ENCODE measurements at places on chromosomes 16 and 17.

GRCh38 chr17:47652570-47652969, 2.9 kb downstream of the KPNB1 start:
- DNase-seq = no peak

GRCh38 chr16:17578981-17579874, 108.5 kb upstream of the XYLT1 start:
- peak; percentile 29 for DNase-seq

DNA sequence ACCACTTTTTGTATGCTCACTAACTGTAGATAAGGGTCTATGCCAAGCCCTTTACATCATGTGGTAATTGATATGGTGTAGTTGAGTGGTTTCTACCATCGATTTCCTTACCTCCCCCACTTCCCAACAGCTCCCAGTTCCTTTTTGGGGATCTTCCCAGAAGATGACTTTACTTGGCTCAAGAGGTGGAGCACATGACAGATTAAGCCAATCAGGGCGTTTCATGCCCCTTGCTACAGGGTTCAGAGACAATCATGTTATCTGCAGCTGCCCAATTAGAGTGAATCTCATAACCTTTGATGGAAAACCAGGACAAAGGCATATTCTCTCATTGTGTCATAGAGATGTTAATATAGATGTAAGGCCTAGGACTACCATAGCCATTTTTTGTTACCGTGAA, 16.2 kb upstream of the BMERB1 start:
- DNase-seq = no peak

DNA sequence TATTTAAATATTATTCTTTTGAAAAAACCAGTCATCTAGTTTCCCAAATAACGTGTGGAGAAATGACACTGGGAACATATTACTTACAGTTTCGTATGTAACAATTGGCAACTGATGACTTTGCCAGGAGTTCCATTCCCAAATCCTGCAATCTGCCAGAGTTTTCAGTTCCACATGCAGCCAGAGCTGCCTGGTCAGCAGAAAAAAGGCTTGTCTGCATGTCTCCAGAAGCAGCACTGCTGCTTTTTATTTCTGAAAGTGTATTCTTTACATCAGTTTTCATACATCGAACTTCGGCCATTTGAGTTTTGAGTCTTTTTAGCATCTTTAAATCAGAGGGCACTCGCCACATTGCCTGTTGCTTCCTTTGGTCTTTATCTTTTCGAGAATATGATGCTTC, 78.4 kb downstream of the TRIM37 start:
- no peak for DNase-seq

DNA sequence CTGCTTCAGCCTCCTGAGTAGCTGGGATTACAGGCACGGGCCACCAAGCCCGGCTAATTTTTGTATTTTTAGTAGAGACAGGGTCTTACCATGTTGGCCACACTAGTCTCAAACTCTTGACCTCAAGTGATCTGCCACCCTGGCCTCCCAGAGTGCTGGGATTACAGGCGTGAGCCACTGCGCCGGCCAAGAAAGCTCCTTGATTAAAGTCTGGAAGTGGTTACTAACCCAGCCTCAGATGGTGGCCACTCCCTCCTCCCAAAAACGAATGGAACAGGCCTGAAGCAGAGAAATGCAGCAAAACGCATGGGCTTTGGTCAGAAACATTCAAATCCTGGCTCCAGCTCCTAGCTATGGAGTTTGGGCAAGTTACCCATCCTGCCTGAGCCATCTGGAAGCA, 11.3 kb downstream of the FKBP10 start:
- no peak for DNase-seq

DNA sequence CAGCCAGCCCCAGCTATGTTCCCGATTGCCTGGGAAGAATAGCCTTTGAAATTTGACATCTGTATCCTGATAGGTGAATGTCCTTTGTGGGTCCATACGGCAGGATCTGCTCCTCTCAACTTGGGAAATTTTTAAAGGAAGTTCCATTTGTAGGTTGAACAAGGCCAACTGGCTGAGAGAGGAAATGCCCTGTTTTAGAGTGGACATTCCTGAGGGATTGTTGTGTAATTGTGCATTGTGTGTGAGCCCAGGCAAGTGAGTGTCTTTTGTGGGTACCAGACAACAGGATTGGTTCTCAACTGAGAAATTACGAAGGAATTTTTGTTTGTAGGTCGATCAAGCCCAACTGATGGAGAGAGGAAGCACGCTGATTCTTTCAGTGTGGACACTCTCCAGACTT, 2.6 kb upstream of the CPHXL2 start:
- no peak for DNase-seq

GRCh38 chr17:4854111-4854681, 21.1 kb downstream of the MINK1 start:
- DNase-seq = no peak

GRCh38 chr16:12417815-12418211, 385.9 kb downstream of the CPPED1 start:
- no peak for DNase-seq

DNA sequence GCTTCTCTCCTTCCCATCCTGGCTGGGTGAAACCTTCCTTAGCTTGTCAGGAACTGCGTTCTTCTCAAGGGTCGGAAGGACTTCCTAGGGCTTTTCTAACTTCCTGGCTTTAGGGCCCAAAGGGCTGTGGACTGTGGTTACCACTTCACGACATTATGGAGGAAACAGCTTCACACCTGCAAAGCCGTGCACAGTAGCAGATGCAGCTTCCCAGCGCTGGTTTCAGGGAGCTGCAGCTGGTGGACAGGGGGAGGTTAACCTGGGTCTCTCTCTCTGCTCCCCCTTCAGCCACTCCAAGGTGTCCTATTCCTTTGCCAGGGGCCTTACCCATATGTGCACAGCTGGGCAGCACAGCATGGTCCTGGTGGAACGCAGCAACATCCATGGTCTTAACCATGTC, 155.8 kb upstream of the CDC42EP4 start:
- no peak for DNase-seq

- DNase-seq = no peak
Measured at GRCh38 chr16:63737633-63738032, 1384.2 kb downstream of the CDH11 start.

DNA sequence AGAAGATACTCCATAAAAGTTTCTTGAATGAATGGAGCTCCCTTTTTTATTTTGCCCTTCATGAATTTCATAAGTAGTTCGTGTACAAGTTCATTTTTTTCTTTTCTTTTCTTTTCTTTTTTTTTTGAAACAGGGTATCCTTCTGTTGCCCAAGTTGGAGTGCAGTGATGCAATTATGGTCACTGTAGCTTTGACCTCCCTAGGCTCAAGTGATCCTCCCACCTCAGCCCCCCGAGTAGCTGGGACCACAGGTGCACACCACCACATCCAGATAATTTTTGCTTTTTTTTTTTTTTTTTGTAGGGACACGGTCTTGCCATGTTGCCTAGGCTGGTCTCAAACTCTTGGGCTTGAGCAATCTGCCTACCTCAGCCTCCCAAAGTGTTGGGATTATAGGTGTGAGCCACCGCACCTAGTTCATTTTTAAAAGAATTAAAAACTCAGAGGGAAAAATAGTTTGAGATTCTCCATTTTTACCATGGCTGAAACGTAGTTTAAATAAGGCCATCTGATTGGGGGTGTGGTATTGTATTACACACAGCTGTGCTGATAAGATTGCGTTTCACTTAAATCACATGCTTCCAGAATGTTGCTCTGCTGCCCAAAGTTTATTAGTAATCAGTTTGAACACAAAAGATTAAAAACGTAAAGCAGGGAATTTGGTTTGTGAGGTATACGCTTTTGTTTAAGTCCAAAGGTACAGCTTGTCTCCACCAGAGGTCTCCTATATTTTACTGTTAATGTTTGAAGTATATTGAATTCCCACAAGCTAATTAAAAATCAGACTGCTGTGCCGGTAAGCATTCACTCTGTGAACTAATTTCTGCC, 154.1 kb downstream of the SOCS1 start:
- no peak for DNase-seq

DNA sequence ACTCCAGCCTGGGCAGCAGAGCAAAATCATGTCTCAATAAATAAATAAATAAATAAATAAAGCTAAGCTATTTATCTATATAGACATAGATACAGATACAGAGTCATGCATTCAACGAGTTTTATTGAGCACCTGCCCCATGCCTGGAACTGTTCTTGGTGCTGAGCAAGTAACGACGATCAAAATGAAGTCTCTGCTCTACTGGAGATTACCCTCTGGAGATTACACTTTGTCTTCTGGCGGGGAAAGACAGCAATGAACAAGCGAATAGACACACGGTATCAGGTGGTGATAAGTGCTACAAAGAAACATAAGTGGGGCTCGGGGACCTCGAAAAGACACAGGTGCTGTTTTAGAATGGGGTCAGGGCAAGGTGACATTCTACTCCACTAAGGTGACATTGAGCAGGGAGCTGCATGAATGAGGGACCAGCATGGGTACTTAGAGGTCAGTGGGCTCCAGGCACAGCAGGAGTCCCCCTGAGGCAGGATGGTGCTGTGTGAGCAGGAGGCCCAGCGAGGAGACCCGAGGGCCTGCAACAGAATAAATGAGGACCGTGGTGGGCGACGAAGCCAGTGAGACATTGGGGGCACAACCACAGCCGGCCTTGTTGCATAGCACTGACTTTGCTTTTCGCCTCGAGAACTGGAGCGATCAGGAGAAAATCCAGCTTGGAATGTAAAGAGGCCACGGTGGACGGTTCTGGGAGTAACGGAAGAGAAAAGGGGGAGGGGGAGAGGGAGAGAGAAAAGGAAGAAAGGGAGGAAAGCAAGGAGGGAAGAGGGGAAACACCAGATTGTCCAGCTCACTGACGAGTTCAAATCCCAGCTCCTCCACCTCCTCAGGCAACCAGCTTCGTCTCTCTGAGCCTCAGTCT, 42.4 kb upstream of the MEAK7 start:
- DNase-seq = no peak

GRCh38 chr16:17829811-17830210, 359.1 kb upstream of the XYLT1 start:
- no peak for DNase-seq

- no peak for DNase-seq
Measured at GRCh38 chr17:36183001-36183971, 6.8 kb upstream of the TBC1D3B start.

- no peak for DNase-seq
Measured at GRCh38 chr16:19316846-19317245, 31.3 kb downstream of the CLEC19A start.

- DNase-seq = no peak
Measured at GRCh38 chr17:50835301-50836234, at the start of gene WFIKKN2. TSS of gene WFIKKN2 (plus strand) at chr17:50835586. CDS start at chr17:50835938, 352 bp downstream.

DNA sequence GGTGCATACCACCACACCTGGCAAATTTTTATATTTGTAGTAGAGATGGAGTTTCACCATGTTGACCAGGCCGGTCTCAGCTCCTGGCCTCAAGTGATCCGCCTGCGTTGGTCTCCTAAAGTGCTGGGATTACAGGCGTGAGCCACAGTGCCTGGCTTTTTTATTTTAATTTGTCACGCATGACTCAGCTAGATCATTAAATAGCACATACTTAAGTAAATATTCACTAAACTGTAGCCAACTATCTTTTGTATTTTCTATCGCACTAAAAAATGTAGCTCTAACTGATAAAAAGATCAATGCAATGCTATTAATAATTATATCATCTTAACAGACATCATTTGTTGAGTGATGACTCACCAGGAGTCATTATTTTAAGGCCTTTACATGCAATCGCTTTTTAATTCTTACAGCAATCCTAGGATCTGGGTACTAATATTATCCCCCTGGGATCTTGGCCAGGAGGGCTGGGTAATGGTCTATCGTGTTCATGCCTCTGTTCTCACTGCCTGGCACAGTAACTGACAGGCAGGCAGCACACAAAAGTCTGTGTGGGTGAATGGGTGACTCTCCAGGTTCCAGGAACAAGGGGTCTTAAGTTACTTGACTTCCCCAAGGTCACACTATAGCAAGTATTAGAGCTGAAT, 693.5 kb upstream of the EEF2KMT start:
- no peak for DNase-seq

DNA sequence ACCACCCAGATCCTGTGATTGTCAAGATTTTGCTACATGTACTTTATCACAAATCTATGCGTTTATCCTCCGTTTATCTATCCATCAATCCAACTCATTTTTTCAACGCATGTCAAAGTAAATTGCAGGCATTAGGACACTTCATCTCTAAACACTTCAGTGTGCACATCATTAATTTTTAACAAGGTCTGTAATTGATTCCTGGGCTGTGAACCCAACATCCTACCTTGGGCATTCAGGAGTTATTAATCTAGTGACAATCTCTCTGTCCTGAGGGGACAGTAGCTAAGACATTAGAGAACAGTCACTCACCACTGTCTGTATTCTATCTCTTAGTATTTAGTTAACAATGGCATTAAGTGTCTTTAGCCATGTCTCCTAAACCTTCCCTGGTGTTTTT, 264.7 kb downstream of the SOX9 start:
- DNase-seq = no peak

DNA sequence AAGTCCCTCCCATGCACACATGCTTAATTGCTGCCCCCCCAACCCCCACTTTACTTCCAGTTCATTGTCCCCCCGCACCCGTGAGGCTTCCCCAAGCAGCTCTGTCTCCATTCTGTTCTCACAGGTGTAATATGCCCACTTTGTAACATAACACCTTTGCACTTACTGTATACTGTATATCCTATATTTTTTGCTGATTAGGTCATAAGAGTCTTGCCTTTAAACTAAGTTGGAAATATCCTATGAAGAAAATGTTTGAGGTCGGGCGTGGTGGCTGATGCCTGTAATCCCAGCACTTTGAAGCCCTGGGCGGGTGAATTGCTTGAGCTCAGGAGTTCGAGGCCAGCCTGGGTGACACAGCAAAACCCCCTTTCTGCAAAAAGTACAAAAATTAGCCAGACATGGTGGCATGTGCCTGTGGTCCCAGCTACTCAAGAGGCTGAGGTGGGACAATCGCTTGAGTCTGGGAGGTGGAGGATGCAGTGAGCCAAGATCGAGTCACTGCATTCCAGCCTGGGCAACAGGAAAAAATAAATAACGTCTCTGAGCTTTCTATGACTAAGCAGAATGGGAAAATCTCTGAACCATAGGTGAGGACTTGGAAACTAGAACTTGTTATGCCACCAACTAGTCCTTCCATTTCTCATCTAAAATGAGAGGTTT, 76.1 kb downstream of the TNRC6C start:
- no peak for DNase-seq

- no peak for DNase-seq
Measured at GRCh38 chr17:46873941-46874645, 22.7 kb downstream of the WNT9B start.

- DNase-seq = no peak
Measured at GRCh38 chr17:40015005-40015997, at the start of gene CSF3. TSS of gene CSF3 (plus strand) at chr17:40015440. CDS start at chr17:40015475, 35 bp downstream.

DNA sequence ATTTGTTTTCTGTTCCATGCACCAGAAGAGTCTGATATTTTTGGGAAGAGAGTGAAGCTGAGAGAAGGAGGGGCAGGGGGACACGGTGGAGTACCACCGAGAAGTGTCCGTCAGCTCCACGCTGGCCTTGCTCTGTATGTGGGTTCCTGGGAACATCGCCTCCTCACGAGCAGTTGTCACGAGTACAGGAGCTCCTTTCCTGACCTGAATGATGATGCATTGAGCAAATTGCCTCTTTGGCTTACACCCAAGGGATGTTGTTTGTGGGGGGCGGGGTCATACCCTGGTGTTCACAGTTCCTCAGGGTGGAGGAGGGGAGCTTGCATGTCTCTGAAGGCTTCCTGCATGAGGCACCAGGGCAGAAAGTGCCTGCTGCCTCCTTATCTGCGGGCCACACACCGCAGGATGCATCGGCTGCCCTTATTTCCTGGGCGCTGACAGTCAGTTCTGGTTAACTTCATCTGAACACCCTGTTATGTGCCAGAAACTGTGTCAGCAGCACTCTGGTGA, 36.2 kb downstream of the RGS9 start:
- DNase-seq = no peak

GRCh38 chr16:9003322-9003721, 39.6 kb upstream of the USP7 start:
- no peak for DNase-seq

- DNase-seq = no peak
Measured at GRCh38 chr16:50747207-50747956, 5.5 kb downstream of the CYLD start.
